Aorta (tissue), 5 donors: ENCODE measurements at places on chromosomes 12 and 14. TPM values are rescaled to one million over a fixed set of nuclear protein-coding genes. Genes with fewer than 3 reads are reported as not detected.

Gene LTA4H
- total RNA-seq, result 66.8 TPM

Gene C14orf39
- total RNA-seq, result not detected

DNA sequence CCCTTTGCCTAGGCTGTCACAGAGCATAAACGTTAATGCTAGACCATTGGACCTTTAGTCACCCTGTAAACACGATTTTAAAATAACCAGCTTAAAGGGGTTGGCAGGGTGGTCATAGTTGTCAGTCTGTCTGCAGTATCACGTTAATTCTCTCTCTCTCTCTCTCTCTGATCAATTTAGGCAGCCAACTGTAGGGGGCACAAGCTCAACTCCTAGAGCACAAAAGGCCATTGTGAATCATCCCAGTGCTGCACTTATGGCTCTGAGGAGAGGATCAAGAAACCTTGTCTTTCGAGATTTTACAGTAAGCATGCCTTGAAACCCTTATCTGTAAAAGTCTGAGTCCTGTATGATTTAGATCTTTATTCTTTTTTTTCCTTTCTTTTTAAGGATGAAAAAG is 97.1 kb downstream of the SCAF11 start:
- H3K4me1 ChIP-seq, result no peaks in the 10 kb centered on the region
- no peaks in the 10 kb centered on the region for H3K27me3 ChIP-seq

DNA sequence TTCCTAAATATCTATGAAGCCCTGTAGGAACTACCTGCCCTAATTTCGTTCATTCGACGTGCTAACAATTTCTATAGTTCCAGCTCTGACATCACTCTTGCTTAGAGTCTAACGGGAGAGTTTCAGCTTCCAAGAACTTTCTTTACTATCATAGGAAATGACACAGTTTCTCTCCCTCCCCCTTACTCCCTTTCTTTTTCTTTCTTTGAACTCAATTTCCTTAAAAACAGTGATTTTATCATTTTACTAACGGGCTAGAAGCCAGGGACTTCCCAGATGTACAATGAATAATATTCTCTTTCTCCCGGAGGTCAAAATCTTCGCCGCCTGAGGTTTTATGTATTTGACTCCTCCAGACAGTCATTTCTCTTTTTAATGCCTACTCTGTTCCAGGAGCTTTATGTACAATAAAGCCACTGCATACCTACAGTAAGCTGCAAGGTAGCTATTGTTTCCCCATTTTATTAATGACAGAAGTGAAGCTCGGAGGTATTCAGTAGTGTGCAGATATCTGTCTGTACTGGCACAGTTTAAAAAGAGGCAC is 15.7 kb downstream of the SMCO2 start:
- no peaks in the 10 kb centered on the region for H3K4me1 ChIP-seq
- no peak for DNase-seq
- H3K4me3 ChIP-seq, result no peak overlapping the region
- H3K36me3 ChIP-seq, result no peaks in the 10 kb centered on the region
- no peaks in the 10 kb centered on the region for H3K27me3 ChIP-seq

GRCh38 chr12:1643905-1644533 is 15.0 kb downstream of the WNT5B start:
- no peak overlapping the region for H3K4me3 ChIP-seq
- no peak for DNase-seq
- H3K4me1 ChIP-seq, result no peaks in the 10 kb centered on the region
- no peak overlapping the region for H3K27ac ChIP-seq
- H3K36me3 ChIP-seq, result no peaks in the 10 kb centered on the region
- H3K27me3 ChIP-seq, result no peaks in the 10 kb centered on the region

GRCh38 chr14:63300854-63301253 is 17.9 kb downstream of the GPHB5 start:
- no peak overlapping the region for H3K4me3 ChIP-seq
- H3K36me3 ChIP-seq, result no peaks in the 10 kb centered on the region
- DNase-seq, result no peak
- no peaks in the 10 kb centered on the region for H3K4me1 ChIP-seq
- H3K27me3 ChIP-seq, result no peaks in the 10 kb centered on the region
